ENCODE measurements at places on chromosomes 16 and 17.
A peak's percentile ranks its signal among the peaks of the same experiment; 100 is the strongest.

- no peak for DNase-seq
These were observed 19.1 kb downstream of the QPRT start for GRCh38 chr16:29698042-29698441.

DNA sequence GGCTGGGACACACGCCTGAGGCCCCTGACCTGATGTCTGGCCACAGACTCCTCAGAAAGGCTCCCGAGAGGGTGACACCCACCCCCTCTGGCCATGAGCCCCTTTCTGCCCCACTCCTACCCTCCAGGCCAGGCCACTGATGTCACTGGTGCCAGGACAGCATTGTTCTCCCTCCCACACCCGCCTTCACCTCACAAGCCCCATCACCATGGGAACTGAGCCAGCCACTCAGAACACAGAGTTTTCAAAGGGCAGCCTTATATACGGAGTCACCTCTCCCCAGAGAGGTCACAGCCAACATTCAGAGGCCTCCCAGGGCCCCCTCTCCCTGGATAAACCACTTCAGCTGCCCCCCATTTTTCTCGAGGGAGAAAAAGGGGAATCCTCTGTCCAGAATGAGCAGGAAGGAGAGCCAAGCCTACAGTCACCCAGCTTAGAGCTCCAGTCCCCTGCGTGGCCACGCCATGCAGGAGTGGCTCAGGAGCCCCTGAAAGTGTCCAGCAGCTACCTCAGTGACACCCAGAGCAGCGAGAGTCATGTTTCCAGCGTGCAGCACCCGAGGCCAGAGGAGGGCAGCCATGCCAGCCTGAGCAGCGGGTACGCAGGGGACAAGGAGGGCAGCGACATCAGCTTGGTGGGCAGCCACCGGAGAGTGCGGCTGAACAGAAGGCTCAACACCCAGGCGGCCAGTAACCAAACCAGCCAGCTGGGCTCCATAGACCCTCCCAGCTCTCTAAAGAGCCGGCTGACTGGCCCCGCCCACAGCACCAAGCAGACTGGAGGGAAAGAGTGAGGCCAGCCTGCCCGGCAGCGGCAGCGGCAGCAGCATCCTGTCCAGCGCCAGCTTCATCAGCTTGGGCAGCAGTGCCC, at the start of gene C16orf82:
Gene C16orf82 (plus strand): TSS at position 260 of the 870 bp plus-strand sequence.
- DNase-seq, result no peak

DNA sequence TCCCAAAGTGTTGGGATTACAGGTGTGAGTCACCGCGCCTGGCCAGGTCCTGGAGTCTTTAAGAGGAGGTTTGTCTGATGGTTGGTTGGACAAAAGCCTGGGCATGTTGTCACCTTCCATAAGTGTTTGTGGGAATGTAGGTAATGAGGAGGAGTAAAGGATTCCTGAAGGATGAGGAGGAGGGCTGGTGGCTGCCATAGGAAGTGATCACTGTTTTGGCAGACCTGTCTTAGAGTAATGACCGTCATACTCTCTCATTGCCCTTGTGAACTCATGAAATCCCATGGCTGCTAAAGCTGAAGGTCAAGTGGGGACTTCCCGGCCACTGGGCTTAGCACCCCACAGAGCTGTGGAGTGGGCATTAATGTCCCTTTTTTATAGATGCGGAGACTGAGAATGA, 40.5 kb downstream of the TENT4B start:
- no peak for DNase-seq

GRCh38 chr17:19298569-19299213, 61.5 kb downstream of the EPN2 start:
- peak; percentile 22 for DNase-seq

- DNase-seq, result no peak
These were observed 9.3 kb downstream of the C16orf78 start for GRCh38 chr16:49382916-49383315.

- DNase-seq, result peak; percentile 16
These were observed 9.0 kb upstream of the G6PC1 start for GRCh38 chr17:42891539-42892152.

DNA sequence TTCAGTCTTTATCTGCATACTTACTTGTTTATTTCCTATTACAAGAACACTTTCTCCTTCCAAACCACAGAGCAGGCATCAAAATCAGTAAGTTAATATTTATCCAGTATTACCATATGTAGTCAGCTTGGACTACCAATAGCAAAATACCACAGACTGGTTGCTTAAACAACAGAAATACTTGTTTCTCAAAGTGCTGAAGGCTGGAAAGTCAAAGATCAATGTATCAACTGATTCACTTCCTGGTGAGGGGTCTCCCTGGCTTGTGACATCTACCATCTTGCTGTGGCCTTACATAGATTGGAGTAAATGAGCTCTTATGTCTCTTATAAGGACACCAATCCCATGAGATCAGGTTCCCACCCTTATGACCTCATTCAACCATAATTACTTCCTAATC, 2.6 kb downstream of the STXBP4 start:
- no peak for DNase-seq

DNA sequence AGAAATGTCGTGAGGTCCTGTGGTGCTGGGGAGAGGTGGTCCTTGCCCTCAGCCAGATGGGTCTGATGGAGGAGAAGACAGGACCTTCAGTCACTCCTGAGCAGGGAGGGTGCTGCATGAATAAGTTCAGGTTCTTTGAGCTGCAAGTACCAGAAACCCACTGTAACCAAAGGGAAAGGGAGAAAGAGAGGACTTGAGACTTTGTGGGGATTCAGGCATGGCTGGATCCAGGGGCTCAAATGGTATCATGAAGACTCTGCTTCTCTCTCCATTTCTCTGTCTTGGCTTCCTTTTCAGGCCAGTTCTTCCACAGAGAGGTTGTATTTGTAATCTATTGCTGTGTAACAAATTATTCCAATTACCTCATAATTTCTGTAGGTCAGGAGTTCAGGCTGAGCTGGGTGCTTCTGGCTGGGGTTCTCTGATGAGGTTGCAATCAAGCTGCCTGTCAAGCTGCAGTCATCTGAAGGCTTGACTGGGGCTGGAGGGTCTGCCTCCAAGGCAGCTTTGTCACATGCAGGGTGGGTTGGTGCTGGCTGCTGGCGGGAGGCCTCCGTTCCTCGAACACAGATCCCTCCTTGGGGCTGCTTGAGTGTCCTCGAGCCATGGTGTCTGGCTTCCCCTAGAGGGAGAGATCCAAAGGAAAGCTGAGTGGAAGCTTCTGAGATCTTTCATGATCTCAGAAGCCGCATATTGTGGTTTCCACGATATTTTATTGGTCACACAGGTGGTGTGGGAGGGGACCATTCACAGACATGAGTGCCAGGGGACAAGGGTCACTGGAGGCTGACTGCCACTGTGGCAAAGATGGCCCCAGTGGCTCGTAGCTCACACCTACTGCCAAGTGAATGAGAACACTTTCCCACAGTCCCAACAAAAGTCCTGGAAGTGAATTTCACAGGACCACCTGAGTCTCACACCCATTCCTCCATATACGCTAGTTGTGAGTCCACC, 5.9 kb upstream of the ADCY7 start:
- DNase-seq, result no peak

- no peak for DNase-seq
These were observed 8.8 kb upstream of the TMEM238L start for GRCh38 chr17:10812674-10813073.

DNA sequence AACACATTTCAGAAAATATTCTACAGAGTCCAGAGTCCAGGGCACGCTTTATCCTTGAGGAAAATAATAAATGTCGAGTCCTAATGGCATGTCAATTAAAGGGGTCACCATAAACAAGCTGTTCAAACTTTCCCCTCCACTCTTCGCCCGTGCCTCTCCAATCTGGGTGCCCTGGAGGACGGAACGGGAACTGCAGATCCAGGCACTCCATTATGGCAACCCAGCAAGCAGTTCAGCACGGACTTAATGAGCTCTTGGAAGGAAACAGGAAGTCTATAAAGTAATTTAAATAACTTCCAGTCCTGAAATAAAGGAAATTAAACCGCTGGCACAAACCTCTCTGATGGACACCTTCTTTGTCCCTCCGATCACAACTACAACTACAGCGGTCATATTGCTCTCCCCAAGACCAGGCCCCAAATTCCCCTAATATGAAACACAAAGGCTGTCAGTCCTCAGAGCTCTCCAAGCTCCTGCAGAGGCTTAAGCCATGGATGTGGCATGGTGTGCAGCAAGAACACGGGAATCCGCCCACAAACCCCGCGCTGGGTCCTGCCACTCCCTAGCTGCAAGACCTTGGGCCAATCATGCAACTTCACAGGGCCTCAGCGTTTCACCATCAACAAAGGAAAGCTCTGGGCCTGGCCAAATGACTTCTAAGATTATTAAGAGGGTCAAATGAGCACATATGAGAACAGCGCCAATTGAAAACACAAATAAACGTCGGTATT, 52.6 kb downstream of the ZFHX3 start:
- no peak for DNase-seq

DNA sequence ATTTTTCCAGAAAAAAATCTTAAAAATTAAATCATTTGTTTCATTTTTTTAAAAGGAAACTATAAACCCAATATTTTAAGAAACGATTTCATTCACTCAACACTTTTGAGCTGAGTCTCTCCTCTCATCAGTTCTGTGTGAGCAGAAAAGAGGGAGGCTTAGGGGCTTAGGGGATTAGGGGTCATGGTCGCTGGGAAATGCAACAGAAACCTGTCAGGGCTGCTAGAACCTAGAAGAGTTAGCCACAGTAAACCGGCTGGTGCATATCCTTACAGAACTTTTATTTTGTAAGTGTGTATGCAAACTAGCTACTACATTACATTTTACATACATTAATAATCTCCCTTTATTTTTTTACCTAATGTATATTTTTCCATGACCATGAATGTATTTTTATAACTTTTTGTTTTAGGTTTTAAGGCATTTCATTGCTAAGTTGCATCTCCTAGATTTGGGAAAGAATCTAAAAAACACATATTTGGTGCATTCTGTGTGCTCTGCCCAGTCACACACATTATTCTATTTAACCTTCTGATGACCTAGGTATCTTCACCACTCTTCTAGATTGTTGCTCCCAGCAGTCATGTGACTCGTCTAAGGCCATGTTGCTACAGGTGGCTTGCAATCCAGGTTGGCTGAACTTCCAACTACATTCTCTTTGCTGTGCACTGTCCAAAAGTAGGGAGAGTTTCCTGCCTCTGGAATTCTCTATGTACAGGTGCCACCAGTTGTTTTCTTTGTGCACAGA, 24.4 kb downstream of the TBC1D3B start:
- DNase-seq, result no peak

DNA sequence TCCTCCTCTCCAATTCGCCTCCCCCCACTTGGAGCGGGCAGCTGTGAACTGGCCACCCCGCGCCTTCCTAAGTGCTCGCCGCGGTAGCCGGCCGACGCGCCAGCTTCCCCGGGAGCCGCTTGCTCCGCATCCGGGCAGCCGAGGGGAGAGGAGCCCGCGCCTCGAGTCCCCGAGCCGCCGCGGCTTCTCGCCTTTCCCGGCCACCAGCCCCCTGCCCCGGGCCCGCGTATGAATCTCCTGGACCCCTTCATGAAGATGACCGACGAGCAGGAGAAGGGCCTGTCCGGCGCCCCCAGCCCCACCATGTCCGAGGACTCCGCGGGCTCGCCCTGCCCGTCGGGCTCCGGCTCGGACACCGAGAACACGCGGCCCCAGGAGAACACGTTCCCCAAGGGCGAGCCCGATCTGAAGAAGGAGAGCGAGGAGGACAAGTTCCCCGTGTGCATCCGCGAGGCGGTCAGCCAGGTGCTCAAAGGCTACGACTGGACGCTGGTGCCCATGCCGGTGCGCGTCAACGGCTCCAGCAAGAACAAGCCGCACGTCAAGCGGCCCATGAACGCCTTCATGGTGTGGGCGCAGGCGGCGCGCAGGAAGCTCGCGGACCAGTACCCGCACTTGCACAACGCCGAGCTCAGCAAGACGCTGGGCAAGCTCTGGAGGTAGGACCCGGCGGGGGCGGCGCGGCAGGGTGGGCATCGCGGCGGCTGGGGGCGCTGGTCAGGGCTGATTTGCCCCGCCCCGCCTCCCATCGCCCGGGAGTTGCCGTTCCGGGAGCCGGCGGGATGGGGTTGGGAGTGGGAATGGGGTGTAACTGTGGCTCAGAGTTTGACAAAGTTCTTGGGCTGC, 567 bp downstream of the SOX9 start:
- DNase-seq, result peak; percentile 76

DNA sequence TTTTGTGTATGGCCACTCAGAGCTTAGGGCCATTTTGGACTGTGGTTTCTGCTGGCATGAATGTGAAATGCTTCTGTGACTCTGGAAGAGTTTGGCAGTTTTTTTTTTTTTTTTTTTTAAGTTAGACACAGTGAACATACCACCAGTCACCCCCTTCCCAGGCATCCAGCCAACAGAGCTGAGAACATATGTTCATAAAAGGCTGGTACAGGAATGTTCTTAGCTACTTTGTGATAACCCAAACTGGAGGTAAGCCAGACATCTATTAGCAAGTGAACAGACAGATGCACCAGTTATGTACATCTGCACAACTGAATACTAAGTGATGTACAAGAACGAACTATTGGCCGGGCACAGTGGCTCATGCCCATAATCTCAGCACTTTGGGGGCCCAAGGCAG, 92.7 kb downstream of the ABCC1 start:
- peak; percentile 83 for DNase-seq

- DNase-seq, result peak; percentile 42
These were observed 1.2 kb downstream of the PCGF2 start for GRCh38 chr17:38746849-38747462.

- DNase-seq, result no peak
These were observed 53.2 kb downstream of the BAHCC1 start for GRCh38 chr17:81448442-81448841.

DNA sequence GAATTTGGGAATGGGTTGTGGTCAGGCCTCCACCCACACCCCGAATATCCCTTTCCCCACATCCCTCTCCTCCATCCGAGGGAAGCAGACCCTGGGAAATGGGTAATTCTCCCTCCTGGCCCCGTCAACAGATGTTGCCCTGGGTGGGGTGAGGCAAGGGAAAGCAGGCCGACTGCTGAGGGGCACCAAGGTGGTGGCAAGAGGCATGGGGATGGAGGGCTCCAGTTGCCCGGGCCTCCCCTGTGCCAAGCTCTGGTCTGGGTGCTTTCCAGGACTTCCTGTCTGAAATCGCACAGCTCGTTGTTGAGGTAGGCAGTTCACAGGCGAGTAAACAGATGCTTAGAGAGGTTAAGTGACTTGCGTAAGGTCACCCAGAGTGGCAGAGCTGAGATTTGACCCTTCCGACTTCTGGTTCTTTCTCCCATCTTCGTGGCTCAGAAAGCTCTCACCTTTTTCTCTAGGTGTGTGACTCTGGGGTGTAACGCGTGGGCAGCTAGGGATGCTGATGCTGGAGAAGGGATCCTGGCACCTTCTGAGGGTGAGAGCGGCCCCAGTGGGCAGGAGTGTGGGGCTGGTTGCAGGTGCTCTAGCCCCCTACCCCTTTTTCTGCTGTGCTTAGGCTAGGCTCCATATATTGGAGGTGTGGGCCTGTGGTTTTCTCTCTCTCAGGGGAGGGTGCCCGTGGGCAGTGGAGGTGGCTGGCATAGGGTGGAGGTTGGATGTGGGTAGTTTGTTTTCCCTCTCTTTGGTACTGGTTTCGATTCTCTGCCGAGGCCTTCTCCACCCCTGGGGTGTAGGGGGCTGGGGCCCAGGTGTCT, 17.2 kb downstream of the RARA start:
- no peak for DNase-seq
